ENCODE measurements at places on chromosomes 12 and 14.

DNA sequence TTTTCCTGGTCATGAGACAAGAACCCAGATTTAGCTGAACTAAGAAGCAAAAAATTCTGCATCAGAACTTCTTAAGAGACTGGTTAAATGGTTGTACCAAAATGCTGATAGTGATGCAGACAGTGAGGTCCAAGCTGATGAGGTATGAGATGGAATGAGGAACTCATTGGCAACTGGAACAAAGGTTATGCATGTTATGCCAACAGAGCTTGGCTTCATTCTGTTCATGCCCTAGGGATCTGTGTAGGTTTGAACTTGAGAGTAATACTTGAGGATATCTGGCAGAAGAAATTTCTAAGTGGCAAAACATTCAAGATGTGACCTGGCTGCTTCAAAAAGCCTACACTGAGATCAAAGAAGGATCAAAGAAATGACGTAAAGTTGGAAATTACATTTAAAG lies 398.0 kb downstream of the FSCB start:
- no peak for DNase-seq

- no peak for DNase-seq
These were observed 74.4 kb downstream of the WDR20 start for GRCh38 chr14:102213984-102214658.

GRCh38 chr12:2561367-2561766 lies 233.4 kb upstream of the FKBP4 start:
- DNase-seq = no peak

DNA sequence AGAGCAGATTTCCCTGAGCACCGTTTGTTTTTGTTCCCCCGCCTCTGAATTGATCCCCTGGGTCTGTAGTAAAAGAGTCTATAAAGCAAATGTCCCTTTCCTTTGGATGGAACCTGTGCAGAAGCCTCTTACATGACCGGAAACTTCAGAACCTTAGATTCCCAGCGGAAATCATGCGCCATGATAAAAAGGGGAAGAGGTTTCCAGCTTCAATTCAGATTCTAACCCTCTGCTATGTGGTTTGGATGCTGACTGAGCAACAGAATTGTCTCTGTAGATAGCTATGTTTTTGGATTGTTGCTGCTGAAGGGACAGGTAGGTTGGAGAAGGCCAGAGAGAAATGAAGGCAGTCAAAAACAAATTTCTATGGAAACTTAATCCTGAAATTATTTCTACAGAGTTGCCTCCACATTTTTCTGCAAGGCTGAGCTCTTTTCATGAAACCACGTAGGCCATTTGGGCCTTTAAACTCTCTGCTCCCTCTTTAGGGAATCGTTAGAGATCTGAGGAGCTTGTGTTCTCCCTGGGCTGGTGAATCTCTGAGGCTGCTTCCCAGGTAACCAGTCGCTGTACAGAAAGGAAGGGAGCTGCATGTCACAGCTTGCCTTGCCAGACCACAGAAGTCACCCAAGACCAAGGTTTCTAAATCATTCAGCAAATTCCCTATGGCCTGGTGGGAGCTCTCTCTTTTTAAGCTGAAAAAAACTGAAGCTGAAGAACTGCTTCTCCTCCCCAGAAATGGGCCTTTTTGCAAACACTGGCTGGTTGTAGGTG lies 28.7 kb upstream of the OR10P1 start:
- DNase-seq = no peak

All from stimulated activated CD8-positive, alpha-beta memory T cell treated with anti-CD3 and anti-CD28 coated beads, Interleukin-15, amount 100 ng/mL, for 4 hours (primary cell).